Right ventricle myocardium superior (tissue), 1 donor: ENCODE measurements at places on chromosomes 12 and 14. TPM values are rescaled to one million over a fixed set of nuclear protein-coding genes. Genes with fewer than 3 reads are reported as not detected.

- peak; percentile 39 for DNase-seq
These were observed 7.1 kb upstream of the MYH6 start for GRCh38 chr14:23414906-23415820.

DNA sequence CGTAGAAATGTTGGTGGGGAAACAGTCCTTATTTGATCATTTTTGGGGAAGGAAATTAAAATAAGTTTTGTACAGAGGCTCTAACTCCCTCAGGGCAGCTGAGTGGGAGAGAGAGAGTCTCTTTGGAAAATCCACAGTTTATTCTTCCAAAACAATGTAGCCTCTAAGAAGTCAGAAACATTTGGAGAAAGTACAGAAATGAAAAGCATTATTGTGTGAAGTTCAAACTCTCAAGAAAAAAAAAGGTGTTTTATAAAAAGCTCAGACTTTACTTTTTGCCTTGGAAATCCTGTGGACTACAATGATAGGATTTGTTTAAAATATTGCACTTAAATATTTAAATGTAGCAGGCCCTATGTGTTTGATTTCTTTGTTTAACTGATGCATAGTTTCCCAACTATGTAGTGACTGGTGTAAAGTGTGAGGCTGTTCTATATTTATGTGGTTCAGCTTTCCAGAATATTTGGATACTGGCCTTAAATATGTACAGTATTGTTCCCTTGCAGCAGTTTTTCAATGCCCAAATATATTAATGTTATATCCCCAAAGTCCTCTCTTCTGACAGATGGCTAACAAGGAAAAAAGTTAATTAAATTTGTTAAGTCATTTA is 82.0 kb upstream of the OTOGL start:
- no peak for DNase-seq

DNA sequence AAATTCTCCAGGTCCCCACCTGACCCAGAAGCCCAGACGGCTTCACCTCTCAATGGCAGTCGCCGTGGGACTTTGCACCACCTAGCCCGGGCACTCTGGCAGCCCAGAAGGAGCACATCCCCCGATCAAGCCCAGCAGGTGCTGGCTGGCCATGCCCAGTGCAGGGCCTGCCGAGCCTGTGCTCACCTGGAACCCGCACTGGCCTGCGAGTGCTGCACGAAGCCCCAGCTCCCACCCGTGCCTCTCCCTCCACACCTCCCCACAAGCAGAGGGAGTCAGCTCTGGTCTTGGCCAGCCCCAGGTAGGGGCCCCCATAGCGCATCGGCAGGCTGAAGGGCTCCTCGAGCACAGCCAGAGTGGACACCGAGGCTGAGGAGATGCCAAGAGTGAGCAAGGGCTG is 144.5 kb downstream of the NUBPL start:
- no peak for DNase-seq

PMEL gene
- total RNA-seq, result 0.83 TPM

DNA sequence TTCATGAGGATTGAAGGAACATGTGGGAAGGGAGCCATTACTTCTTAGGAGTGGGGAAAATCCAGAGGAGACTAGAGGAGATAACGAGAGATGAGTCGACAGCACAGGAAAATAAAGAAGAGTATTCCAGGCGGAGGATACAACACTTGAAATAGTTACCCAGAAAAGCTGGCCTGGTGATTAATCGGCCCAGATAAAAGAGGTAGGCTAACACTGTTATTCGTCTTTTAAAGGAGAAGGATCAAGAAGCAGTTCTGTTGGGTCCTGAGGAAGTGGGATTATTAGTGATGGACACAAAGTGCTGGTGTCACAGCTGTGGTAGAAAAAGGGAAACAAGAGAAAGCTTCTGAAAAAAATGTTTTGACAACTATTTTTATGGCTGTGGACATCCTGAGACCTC is 425.3 kb downstream of the ZFP36L1 start:
- DNase-seq, result no peak

DLK1 gene
- 22.8 TPM for total RNA-seq

DNA sequence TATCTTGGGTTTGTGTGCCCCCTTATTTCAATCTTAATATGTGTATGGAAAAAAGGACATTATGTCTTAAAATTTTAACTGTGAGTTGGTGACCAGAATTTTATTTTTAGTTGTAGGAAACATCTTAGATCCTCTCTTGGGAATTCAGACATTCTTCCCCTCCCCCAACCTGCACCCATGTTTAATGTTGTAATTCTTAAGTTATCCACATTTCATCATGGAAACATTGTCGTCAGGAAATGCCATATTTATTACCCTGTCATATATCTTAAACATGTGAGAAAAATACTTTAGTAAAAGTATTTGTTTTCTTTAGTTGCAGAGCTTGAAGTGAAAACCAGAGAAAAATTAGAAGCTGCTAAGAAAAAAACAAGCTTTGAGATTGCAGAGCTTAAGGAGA is 30.3 kb downstream of the YEATS4 start:
- no peak for DNase-seq

GRCh38 chr14:100405760-100406455 is 82.8 kb downstream of the SLC25A47 start:
- no peak for DNase-seq

DNA sequence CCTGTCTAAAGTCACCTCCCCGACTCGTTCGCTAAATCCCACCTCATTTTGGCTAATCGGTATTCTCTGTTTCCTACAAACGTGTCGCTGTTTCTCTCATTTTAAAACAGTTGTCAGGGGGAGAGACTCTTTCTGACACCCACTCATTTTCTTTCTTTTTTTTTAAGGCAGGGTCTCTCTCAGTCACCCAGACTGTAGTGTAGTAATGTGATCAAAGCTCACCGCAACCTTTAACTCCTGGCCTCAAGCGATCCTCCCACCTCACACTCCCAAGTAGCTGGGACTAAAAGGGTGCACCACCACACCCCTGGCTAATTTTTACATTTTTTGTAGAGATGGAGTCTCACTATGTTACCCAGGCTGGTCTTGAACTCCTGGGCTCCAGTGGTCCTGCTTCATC is 19.1 kb downstream of the WDR20 start:
- DNase-seq, result no peak

- DNase-seq, result no peak
These were observed 412.9 kb downstream of the RAD51B start for GRCh38 chr14:68232300-68233055.

GRCh38 chr12:6266541-6266966 is 43.9 kb upstream of the PLEKHG6 start:
- no peak for DNase-seq

CARMIL3 gene
- total RNA-seq, result 0.08 TPM

CIROP gene
- not detected for total RNA-seq

GRCh38 chr12:121530600-121531355 is 50.0 kb downstream of the KDM2B start:
- DNase-seq, result peak; percentile 91

- DNase-seq, result no peak
These were observed 33.1 kb upstream of the MMP19 start for GRCh38 chr12:55875704-55876467.

- DNase-seq, result no peak
These were observed 223.4 kb downstream of the SPTSSA start for GRCh38 chr14:34238610-34239009.

LRP1-AS gene
- total RNA-seq, result not detected

DNA sequence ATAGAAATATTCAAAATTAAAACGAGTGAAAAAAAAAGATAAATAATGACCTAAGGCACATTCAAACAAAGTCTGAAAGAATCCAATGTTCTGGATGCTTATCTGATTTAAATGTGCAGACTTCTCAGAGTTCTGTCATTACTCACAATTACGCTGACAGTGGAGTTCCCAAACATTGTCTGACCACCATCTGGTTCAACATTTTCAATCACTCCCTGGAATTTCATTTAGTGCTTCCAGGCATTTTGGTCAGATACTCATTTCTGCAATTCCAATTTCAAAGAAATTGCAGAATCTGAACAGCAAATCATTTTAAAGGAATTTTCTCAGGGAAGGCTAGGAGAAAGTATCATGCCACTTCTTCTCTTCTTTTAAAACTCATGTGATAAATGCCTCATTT is 398.2 kb upstream of the PDE3A start:
- DNase-seq, result no peak

DNA sequence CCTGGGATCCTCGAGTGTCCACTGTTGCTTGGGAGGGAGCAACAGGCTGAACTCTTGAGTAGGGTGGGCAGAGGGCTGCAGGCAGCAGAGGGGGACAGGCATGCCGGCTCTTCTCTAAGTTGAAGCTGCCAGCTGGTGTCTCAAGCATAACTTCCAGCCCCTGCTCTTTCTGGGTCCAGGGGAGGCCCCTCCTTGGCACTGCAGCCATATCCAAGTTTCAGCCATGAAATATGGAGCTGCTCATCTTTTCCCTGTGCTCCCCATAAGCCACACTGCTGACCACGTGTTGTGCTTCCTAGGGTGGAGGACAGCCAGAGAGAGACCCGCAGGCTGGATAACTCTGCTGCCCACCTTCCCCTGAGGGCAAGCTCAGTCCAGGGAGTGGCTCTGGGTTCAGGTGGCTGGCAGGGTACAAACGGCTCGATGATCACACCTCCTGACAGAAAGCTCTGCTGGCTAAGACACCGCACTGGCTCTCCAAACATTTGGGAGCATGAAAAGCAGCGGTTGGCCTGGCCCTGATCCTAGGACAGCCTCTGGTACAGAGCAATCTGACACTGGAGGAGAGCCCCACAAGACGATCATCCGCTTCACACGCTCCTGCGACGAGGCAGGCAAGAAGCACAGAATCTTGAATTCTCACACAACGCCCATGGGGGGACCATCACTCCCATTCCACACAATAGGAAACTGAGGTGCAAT is 79.6 kb downstream of the PITPNM2 start:
- DNase-seq, result peak; percentile 76

DNA sequence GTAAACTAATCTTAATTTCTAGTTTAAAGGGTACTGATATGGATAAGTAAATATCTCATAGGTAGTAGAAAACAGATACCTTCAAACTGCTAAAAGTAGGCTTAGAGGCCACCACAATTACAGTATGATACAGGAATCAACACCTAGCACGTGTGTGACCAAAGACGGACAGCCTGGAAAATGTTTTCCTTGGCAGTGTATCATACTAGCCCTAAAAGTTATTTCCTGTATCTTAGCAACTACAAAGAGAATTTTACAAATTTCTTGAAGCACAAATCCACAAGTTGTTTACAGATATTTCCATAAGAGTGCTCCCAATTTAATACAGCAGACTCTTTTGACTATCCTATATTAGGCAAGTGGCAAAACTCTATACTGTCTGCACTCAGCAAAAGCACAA is 106.0 kb downstream of the ITPR2 start:
- no peak for DNase-seq

DNA sequence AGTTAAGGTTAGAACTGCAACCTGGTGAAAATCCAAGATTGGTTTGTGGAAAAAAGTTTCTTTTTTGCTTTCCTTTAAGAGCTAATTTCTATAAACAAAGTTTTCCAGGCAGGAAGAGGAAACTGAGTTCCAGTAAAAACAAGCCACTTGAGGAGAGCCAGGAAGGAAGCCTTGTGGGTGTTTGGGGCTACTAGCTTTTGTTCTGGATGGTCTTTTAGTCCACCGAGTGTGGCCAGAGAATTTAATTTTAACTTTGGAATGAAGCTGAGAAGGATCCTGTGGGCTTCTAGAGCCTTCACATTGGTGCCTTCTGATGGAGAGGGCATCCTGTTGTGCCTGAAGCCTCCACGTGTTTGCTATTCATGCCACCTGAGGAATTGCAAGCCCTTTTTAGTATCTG is 327.9 kb downstream of the C12orf75 start:
- no peak for DNase-seq

RNU4-1 gene
- 3,793 TPM for total RNA-seq

DNA sequence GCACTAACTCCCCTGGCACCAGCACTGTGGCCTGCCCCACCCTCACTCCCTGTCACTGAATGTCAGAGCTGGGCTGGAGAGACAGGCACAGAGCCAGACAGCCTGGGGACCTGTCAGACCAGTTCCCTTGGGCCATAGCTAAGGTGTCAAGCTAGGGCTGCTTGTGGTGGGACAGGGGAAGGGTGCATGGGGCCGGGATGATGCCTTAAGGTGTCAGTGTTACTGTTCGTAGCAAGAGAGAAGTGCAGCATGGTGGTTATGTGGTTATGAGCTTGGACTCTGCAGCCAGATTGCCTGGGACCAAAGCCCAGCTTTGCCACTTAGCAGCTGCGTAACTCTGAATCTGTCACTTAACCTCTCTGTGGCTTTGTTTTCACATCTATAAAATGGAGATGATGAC is 3.8 kb downstream of the RAPGEF3 start:
- DNase-seq, result peak; percentile 27

DNA sequence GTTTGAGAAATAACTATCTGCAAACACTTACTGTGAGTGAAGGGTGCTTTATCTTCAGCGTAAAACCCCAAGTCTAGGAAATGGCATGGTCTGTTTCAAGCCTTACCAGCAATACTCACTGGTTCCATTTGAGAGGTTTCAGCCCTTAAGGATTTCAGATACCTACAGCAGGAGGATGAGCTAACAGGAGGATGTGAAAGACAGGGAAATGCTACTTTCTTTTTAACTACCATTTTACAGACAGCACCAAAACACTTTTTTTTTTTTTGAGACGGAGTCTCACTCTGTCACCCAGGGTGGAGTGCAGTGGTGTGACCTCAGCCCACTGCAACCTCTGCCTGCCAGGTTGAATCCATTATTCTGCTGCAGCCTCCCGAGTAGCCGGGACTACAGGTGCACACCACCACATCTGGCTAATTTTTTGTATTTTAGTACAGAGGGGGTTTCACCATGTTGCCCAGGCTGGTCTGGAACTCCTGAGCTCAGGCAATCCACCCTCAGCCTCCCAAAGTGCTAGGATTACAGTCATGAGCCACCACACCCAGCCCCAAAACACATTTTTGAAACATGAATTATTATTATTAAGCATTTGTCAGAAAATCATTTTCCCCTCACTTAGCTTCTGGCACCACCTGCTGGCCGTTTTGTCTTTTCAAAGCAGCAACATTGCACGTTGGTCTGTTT is 4.6 kb downstream of the MTRFR start:
- DNase-seq, result peak; percentile 71
